ENCODE measurements at places on chromosomes 5 and 9.

DNA sequence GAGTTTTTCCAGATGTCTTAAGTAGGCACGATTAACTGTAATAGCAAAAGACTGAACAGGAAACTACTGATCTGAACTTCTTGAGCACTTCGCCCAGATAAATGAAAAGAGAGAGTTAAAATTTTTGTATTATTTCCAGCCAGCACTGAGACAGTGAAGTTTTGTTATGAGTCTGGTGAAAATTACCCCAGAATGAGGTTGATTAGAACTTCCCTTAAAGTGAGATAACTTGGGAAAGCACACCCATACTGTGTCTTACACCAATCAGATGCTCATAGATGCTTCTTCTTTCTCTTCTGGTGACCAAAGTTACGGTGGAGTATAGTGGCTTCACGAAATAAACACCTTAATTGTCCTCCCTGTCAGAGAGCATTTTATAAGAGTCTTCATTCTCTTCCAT, 131.8 kb upstream of the SLC12A2 start:
- no peak for DNase-seq

GRCh38 chr5:112684121-112684520, 53.6 kb upstream of the APC start:
- no peak for DNase-seq

DNA sequence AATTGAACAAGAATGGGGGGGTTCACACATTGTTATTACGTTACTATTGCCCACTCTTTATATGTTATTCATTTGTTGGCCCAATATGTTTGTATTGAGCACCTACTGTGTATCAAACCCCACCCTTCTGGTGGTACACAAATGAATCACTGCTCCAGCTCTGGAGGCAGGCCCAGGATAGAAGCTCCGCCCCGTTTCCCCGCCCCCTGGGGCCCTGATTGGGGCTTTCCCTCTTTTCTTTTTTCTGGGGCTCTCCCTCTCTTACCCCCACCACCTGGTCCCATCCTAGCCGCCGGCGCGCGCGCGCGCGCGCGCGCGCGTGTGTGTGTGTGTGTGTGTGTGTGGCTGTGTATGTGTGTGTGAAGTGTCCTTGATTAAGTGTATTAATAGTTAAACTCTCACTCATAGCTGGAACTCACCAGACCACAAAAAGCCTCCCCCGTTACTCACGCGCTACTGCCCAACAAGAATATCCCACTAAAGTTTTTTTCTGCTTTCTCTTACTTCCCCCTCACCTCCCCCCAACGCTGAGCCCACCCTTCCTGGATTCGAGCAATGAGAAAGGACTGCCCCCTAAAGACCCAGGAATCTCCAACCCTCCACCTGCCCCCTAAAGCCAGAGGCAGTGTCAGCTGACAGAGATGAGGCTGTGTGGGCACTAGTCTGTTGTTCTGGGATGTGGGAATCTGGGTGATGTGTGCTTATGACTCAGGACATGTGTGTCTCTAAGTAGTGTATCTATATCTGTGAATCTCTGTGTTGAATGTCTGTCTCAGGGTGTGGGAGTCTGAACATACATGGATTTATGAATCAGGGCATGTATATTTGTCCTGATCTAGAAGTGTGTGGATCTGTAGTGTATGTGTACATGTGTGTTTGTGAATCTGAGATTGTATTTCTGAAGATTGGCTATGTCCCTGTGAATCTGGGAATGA, 4.0 kb downstream of the CXXC5 start:
- no peak for DNase-seq

DNA sequence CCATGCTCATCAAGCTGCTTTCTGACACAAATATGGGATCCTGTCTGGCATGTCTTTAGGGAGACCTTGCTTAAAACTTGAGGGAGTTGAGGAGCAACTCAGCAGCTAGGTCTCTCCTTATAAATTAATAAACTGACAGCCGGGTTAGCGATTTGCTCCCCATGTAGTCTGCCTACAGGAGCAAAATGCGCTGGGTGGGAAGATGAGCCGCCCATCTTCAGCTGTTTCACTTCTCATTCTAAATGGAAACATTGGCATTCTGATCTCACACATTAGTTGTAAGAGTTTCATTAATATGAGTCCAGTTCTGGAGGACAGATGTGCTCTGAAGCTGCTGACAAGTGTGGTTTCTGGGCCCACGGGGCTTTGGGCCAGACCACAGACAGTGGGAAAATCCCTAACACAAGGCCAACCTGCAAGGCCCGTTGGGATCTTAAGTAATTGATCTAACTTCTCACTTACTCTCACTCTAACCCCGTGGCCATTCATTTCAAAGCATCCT, 197.0 kb downstream of the MCTP1 start:
- DNase-seq = no peak

DNA sequence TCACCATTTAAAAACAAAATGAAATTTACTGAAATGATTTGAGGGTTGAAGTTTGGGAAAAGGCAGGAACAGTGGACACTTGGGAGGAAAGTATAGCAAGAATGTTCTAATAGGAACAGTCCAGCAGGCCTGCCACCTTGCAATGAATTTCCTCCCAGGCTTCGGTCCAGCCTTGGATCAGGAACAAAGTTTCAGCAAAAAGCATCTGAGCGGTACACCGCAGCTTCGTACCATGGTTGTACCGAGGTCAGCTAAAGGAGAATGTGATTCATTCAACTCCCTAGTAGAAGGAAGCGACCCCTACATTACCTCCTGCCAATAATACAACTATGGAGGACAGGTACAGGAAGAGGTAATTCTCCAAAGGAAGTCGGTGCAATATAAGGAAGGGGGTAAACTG, 111.4 kb downstream of the ENC1 start:
- DNase-seq = no peak

- DNase-seq = no peak
These were observed 14.8 kb upstream of the CEMIP2 start for GRCh38 chr9:71783120-71783523.

DNA sequence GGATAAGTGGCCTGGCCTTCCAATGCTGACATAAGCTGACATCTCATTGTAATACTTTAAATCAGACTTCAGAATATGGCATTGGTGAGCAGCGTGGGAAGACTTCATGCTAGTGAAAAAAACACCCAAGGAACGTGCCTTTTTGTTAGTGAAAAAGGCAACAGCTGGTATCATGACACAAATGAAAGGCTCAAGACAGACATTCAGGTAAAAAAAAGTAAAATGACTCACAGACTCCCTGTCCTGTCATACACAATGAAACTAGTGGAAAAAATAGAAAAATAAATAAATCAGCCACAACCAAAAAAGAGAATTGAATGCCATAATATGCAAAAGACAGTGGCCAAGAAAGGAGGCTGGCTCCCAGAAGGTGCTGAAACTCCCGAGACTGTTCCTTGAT, 24.4 kb upstream of the PPP1R2B start:
- no peak for DNase-seq

DNA sequence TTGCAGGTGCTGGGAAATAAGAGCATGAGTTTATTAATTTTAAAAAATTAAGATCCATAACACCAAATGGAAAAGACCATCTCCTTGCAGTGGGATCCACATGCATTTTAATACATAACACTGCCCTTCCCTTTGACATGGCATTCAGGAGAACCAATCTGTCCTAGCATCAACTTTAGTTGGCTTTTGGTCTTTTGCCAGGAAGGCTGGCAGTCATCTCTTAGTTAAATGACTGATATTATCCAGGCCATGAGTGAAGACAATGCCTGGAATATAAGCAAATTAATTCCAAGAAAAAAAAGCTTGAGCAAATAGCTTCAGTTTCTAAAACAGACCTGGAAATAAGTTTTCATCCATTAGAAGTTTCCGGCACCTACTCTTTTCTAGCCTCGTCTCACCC, 55.1 kb upstream of the OTULINL start:
- no peak for DNase-seq

GRCh38 chr9:35522187-35522586, 32.3 kb downstream of the RUSC2 start:
- no peak for DNase-seq

Measured in NCI-H1092 treated with DMSO at 0.1 percent for 48 hours (cell line).